ENCODE measurements at places on chromosomes 11 and 22.
A peak's percentile ranks its signal among the peaks of the same experiment; 100 is the strongest.

GRCh38 chr11:117511931-117512539 is 184.4 kb downstream of the CEP164 start:
- DNase-seq: no peak

DNA sequence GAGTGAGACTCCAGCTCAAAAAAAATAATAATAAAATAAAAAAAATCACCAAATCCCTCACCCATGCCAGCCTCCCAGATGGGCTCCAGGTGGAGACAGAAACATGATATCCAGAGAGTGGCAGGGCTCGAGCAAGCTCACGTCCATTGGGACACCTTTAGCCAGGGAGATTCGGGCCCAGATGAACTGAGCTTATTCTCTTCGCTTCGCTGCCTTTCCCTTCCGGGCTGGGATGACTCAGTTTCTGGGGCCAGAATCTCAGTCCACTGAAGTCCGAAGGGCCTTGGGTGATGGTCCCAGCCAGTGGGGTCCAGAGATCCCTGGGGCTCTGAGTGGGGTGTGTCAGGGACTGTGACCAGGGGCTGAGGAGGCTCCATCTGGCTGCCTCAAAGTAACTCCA is 23.0 kb upstream of the MYEOV start:
- DNase-seq: no peak

DNA sequence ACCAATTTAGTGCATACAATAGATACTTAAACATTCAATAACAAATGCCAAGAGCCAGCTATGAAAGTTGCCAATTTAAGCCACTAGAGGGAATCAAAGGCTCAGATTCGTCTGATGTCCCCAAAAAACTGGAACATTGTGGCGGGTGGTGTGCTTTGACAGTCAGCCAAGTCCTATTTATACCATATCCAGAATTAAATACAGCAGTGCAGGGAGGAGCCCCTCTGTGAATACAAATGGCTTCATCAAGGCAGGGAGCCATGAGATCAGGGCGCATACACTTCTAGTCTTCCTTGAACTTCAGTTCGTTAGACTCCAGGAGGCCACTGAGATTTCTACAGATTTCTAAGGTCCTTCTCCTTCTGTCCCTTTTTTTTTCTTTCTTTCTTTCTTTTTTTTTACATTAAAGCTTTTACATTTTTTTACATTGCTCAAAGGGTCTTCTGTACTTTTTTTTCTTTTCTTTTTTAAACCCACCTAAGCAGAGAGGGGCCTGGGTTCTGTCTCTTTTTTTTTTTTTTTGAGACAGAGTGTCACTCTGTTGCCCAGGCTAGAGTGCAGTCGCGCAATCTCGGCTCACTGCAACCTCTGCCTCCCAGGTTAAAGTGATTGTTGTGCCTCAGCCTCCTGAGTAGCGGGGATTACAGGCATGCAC is 41.5 kb upstream of the HSPA8 start:
- DNase-seq: peak; percentile 35

- peak; percentile 100 for DNase-seq
These were observed 7.6 kb downstream of the SLC29A2 start for GRCh38 chr11:66363805-66364535.

- no peak for DNase-seq
These were observed 41.0 kb upstream of the RASSF10 start for GRCh38 chr11:12968101-12968500.

DNA sequence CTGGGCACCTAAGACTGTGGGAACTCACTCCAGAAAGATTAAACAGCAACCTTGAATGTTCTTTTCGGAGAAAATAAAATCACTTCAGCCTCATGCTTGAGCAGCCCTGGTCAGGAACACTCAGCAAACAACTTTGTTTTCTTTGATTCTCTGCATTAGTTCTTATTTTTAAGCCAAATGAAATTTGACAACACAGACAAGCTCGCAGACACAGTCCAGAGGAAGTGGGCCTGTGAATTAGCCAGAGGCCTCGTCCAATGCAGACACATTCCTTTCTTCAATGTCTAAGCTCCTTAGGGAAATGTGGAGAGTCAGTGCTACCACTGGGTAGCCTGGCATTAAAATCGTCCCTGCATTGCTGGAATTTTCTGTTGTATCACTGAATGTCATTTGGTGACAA is 62.9 kb upstream of the CSNK2A3 start:
- DNase-seq: no peak

- no peak for DNase-seq
These were observed 611.7 kb downstream of the NTM start for GRCh38 chr11:131982154-131982553.

GRCh38 chr22:19143967-19144400 is 467 bp downstream of the ESS2 start:
- DNase-seq: no peak

DNA sequence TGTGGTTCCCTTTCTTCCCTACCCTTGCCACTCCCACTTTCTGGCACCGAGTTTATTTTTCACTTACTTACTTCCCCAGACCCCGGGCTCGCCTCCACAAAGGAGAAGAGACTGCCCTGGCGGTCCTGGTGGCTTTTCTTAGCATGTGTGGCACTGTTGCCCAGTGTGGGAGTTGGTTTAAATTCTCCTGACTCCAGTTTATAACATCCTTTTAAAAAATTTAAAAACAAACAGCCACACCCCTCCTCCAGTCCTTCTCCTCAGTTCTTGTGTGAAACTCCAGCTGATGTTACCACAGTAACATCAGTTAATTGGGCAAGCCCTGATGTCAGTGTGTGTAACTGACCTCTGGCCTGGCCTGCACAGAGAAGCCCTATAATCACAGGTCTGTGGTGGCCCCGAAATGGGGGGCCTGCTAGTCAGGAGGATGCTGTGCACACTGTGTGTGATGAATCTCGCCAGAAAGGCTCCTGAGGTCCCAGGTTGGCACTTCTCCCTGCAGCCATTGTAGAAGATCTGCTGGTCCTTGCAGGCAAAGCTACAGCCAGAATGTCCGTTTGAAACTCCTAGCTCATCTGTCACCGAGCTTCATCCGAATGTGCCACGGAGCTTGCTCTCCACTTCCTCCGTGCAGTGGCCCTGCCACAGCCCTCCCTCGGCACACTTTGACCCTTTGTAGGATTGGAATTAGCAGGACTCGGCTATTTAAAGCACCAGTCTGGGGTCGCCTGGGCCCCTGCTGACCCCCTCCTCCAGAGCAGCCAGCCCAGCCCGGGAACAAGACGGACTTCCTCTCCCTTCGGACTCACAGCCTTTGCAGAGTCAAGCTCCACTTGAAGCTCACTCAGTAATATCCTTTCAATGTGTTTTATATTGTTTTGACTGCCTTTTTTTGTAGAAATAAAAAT is 7.6 kb downstream of the YDJC start:
- no peak for DNase-seq

- DNase-seq: no peak
These were observed 46.1 kb upstream of the ETS1 start for GRCh38 chr11:128633384-128633965.

DNA sequence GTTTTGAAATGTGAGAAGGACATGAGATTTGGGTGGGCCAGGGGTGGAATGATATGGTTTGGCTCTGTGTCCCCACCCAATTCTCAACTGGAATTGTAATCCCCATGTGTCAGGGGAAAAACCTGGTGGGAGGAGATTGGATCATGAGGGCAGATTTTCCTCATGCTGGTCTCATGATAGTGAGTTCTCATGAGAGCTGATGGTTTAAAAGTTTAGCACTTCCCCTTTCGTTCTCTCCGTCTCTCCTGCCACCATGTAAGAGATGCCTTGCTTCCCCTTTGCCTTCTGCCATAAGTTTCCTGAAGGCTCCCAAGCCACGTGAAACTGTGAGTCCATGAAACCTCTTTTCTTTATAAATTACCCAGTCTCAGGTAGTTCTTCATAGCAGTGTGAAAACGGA is 113.5 kb downstream of the FCHSD2 start:
- no peak for DNase-seq

GRCh38 chr11:125649465-125650166 is 24.7 kb downstream of the CHEK1 start:
- DNase-seq: no peak

Data from HuH-7 (cell line).